Right lung (tissue), 10 donors: ENCODE measurements at places on chromosomes 12 and 14.

- DNase-seq = no peak
Observed at GRCh38 chr12:31742891-31743290, 14.1 kb upstream of the AMN1 start.

- no peak for DNase-seq
Observed at GRCh38 chr12:80419644-80420043, 24.4 kb upstream of the PTPRQ start.

DNA sequence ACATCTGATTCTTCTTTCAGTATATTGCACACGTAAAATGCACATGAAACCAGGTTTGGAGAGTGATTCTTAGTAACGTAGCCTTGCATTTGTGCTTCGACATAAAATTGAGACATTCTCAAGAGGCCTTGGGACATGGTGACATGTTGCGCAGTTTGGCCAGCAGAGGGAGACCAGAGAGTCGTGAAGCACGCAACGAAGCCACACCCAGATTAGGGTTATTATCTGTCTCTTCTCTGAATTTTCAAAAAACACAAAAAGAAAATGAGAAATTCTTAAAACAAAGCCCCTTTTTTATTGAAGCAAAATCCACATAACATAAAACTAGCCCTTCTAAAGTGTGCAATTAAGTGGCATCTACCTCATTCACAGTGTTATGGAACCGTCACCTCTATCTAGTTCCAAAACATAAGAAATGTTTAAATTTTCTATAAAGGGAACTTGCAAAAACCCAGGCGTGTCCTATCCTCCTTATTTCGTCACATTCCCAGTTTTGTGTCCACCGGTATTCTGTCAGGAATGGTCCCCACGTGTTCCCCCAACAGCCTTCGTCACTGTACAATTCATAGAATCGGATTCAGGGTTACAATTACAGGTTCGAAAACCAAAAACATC is 108.8 kb upstream of the ATF7IP start:
- peak; percentile 70 for DNase-seq

DNA sequence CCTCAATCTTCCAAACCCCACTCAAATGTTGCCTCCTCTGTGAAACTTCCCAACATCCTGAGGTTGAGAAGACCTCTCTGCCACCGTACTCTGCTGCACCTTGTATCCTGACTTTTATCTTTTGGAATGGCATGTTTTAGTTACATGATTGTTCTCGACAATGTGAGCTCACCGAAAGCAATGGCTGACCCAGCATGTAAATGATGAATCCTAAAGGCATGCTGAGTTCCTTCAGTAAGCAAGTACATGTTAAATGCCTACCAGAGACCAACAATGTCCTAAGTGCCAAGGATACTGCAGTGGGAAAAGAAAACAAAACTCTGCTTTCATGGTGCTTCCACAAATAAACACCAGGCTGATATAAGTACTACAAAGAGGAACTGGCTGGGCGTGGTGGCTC is 13.7 kb downstream of the PPP1R13B start:
- no peak for DNase-seq

- no peak for DNase-seq
Observed at GRCh38 chr12:122979001-122979907, 1.2 kb upstream of the ARL6IP4 start.

DNA sequence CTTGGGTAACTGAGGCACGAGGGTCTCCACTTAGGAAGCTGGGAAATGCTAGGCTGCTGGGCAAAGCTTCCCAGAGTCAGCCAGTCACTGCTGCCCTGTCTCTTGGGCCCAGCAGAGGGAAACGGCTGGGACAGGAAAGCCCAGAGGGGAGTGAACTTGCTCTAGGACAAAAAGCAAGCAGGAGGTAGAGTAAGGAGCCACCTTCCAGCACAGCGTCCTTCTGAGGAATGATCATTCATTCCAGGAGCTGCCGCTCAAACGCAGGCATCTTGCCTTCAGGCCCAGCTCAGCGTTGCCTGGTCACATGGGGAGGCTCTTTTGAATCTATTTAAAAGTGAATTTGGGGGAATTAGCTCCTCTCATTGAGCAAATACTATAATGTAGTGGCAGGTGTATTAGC is 118.6 kb downstream of the CRACR2A start:
- no peak for DNase-seq

- DNase-seq = no peak
Observed at GRCh38 chr12:102638777-102639176, 158.4 kb upstream of the IGF1 start.

GRCh38 chr12:114742363-114742762 is 58.4 kb upstream of the TBX3 start:
- no peak for DNase-seq

DNA sequence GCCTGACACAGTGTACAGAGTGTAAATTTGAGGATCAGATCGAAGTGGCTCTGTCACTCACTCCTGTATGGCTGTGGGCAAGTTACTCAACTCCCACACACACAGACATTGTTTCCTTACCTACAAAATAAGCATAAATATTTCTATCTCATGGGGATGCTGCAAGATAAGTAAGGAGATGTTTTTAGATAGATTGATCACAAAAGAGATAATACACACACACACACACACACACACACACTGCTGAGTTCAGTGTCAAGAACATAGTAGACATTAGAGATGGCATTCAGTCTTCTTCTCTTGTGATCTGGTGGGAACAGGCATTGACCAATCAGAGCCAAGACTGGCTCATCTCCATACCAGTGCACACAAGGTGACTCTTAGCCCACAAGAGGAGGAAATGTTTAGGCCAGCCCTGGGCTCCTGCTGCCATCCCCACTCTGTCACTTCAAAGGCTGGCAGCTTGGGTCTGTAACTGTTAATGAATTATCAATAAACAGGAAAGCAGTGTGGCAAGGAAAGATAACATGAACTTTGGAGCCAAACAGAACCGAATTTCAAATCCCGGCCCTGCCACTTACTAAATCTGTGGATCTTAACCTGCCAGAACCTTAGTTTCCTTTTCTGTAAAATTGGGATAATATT is 3.4 kb upstream of the RNASE8 start:
- DNase-seq = no peak

DNA sequence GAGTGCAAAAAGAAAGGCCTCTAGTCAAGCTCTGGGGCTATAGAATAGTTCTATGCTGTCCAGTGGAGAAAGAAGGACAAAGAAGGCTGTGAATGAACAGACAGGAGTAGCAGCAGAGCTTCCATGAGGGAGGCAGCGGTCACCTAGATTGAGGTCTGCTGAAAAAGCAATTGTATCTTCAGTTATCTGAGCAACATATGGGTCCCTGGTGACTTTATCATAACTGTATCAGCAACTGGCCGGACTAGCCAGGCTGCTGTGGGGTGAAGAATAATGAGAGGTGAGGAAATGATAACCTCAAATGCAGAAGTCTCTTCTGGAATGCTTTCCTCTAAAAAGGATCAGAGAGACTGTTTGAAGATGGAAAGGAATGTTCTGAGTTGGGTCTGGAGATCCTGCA is 971.3 kb upstream of the TMEM132C start:
- DNase-seq = no peak

DNA sequence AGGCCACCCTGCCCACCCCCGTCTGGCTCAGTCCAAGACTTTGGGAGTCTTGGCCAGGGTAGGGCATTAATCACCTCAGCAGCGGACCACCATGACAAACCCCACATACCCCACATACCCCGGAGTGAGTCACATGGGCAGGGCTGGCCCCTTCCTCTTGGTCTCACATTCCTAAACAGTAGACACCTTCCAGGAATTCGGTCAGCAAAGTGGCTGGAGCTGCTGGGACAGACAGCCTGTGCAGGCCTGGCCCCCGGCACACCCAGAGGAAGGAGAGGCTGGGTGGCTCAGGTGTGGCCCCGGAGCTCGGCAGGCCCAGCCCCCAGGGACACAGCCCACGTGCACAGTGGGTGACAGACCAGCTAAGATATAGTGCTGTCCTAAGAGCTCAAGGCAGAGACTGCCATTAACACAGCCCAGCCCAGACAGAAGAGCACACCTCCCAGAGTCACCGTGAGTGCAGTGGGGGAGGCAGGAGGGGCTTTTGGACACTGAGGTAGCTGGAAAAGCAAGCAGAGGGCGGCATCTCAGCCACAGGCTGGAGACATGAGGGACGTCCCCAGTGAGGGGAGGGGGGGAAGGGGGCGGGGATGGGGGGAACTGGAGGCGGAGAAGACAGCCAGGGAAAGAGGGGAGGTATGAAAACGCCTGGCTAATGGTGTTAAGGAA is 24.0 kb downstream of the CCDC85C start:
- DNase-seq = no peak

DNA sequence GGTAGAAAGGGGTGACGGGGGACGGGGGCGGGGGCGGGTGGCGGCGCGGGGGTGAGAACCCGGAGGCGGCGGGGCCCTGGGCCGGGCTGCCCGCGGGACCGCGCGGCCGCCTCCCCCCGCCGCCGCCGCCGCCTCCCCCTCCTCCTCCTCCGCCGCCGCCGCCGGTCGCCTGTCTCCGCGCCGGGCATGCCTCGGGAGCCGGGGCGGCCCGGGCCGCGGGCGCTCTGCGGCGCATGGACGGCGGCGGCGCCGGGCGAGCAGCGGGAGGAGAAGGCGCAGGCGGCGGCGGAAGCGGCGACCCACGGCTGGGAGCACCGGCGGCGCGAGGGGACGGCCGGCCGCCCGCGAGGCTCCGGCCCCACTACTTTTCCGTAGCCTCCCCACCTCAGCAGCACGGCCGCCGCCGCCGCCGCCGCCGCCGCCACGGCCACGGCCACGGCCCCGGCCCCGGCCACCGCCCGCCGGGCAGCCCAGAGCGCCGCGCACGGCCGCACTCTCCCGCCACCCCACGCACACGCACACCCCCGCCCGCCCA is at the start of gene NPAS3:
TSS of gene NPAS3 (plus strand) at position 161 of the 535 bp plus-strand sequence.
- DNase-seq = no peak

- DNase-seq = no peak
Observed at GRCh38 chr14:89509891-89510290, 92.9 kb upstream of the FOXN3 start.

DNA sequence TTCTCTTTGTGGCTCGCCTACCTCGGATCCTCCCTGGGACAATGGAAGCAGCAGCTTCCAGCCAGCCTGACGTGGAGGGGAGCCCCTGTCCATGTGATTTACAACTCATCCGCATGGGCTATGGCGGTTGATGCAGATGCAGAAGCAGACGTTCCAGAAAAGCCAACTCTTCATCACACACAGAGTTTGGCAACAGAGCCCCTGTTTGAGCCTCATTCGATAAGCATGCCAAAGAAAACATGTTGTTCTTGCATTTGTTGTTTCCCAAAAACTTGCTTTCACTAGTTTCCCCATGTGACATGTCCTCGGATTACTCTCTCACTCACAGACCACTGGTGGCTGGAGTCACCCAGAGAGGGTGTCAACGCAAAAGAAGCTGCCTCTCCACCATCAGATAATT is 16.4 kb upstream of the TC2N start:
- DNase-seq = no peak

- no peak for DNase-seq
Observed at GRCh38 chr12:1832801-1833595, 12.6 kb downstream of the LRTM2 start.
